ENCODE measurements at places on chromosomes 16 and 17.
A peak's percentile ranks its signal among the peaks of the same experiment; 100 is the strongest.

- DNase-seq = no peak
Measured at GRCh38 chr17:29663155-29663554, 40.4 kb upstream of the CORO6 start.

DNA sequence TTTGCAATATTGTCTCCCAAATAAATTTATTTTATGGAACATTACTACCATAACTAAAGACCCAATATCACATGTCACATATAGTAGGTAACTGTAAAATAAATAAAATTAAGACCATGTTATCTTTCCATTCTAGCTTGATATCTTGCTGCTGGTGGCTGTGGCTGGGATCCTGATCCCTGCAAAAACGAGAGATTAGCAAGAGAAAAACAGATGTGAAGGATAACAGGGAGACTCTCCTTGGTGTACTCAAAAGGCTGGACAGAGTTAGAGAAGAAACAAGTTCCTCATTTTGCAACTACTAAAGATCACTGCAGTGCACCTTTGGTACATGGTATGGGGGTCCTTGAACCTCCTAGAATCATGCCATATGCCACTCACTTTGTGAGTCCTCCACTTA is 49.7 kb downstream of the ARHGAP27 start:
- DNase-seq = peak; percentile 32

- DNase-seq = no peak
Measured at GRCh38 chr16:22764662-22765327, 49.2 kb upstream of the HS3ST2 start.

DNA sequence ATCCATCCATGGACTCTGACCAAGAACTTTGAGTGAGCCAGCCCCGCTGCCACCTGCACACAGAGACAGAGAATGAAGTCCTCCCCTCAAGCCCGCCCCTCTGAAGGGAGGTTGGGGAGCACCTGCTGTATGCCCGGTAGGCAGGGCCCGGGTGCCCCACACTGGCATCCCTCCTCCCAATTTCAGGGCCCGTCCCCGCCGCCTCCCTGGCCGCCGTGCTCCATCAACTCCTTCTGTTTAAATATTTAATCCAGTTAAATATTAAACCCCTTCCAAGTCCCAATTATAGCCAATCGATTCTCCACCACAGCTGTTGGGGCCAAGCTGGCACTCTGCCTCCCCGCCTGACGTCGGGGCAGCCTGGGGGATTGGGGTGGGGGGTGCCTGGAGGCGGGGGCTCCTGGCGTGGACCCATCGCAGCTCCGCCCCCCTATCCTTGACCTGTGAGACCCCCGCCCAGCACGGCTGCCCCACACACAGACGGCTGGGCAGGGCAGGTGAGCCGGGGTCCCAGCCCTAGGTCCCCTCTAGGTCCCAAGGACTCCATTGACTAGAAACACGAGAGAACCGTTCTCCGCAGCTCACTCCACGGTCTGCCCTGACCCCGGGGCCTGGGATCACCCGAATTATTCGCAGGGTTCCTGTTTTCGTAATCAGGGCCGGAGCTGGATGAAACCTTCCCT is 18.0 kb upstream of the CACNA1H start:
- DNase-seq = no peak

DNA sequence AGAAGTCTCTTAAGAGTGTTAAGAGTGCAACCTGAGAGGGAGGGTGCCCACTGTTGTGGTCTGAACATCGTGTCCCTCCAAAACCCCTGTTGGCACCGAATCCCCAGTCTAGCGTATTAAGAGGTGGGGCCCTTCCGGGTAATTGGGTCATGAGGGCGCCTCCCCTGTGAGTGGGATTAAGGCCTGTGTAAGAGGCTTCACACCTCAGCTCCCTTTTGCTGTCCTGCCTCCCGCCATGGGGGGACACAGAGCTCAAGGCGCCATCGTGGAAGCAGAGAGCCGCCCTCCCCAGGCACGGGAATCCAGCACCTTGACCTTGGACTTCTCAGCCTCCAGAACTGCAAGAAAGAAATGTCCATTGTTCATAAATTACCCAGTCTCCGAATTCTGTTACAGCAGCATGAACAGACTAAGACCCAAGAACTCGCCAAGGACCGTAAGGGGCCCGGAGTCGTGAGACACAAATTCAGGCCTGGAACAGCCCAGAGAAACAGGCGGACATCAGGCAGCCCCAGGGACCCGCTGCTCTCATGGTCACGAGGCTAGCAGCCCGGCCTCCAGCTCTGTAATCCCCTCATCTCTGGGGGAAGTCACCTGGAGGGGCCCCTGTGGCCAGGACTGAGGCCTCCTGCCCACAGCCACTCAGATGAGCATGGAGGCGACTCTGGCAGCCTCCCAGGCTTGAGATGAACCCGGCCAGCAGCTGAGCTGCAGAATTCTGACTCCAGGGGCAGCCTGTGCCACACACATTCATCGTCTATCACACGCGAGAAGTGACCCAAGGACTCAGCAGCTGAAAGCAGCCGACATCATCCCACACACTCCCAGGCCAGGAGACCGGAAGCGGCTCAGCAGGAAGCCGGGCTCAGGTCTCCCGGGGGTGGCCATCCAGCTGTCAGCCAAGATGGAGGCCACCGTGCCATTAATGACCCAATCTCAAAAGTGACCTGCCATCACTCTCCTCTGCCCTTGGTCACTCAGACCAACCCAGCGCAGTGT is 12.8 kb upstream of the CHMP6 start:
- no peak for DNase-seq

- DNase-seq = no peak
Measured at GRCh38 chr16:72895951-72896350, 152.0 kb downstream of the ZFHX3 start.

DNA sequence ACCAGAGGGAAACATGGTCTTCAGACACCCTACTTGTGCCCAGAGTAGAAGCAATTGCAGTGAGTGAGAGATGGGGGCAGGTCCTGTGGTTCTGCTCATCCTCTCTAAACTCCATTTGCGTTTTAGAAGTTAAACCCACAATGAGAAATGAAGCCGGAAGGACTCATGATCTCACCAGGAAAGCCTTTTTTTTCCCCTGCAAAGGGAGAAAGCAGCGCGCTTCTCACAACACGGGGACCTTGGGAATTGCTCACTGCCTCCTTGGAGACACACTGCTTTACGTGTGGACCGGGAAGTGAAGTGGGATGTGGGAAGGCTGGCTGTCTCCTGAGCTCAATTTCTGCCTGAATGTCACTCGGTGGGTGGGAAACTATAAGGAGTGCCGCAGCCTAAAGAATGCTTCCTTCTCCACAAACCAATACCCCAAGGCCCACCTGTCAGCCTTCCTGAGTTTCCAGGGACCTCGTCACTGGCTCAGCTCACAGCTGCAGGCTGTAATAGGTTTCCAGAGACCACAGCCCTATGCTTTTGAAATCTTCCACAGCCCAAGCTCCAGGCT is 365.4 kb downstream of the XYLT1 start:
- DNase-seq = no peak

DNA sequence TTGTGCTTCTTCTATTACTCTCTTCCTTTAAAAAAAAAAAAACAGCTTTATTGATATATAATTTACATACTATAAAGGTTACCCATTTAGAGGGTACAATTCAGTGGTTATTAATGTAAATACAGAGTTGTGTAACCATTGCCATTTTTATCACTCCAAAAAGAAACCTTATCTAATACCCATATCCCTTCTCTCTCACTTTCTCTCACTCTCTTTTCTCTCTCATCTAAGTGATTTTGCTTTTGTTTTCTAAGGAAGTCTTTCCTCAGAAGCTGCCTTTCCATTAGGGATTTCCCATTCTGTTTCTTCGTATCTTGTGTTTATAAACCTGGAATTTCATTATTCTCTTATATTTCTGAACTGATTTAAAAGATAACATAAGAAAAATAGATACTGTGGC is 55.5 kb downstream of the NFAT5 start:
- no peak for DNase-seq

DNA sequence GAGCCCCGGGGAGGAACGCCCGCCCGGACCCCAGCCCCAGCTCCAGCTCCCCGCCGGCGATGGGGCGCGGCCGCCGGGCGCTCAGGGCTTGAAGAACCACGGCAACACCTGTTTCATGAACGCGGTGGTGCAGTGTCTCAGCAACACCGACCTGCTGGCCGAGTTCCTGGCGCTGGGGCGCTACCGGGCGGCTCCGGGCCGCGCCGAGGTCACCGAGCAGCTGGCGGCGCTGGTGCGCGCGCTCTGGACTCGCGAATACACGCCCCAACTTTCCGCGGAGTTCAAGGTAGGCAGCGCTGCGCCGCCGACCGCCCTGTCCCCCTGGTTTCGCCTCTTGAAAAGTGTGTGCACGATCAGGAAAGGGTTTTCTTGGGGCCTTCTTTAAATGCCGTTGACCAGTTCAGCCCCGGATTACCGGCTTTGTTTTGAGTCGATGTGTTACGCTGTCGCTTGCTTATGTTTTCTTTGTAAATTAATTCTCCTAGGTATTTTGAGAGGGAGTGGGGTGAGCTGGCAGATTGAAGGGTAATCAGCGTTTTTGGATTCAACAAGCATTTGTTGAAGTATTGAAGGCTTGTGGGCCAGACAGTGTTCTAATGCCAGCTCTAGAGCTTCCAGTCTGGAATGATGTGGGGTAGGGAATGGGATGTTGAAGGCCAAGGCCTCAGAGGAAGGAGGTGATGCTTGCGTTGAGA is 681 bp downstream of the USP43 start:
- DNase-seq = no peak

- peak; percentile 86 for DNase-seq
Measured at GRCh38 chr17:48102798-48103715, 1.8 kb upstream of the CBX1 start.

- no peak for DNase-seq
Measured at GRCh38 chr17:82888583-82889495, 49.0 kb upstream of the ZNF750 start.

DNA sequence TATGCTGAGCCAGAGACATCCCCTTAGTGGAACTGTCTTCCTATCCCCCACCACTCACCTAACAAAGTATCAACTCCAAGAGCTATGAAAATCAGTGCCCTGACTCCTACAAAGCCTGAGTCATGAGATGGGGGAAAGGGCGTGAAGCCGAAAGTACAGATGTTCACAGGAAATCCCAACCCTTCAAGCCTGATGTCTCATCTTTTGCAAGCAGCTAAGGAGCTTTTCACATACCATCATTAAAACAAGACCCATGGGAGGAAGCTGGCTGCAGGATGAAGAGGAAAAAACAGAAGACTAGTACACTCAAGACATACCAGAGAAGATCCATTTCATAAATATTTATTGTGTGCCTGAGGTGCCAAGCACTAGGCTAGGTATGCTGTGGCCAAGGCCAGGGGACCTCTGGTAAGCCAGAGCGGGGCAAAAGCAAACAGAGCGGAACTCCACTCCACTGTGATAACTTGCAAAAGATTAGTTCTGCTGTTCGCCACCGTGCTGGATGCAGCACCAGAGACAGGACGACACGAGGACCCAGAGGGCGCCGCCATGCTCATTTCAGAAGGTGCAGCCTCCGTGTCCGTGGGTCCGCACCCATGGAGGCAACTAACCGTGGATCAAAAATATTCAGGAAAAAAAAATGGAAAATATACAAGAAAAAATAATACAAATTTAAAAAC is 4.5 kb upstream of the MNT start:
- DNase-seq = no peak

- DNase-seq = no peak
Measured at GRCh38 chr17:45648642-45649041, 135.5 kb upstream of the CRHR1 start.

DNA sequence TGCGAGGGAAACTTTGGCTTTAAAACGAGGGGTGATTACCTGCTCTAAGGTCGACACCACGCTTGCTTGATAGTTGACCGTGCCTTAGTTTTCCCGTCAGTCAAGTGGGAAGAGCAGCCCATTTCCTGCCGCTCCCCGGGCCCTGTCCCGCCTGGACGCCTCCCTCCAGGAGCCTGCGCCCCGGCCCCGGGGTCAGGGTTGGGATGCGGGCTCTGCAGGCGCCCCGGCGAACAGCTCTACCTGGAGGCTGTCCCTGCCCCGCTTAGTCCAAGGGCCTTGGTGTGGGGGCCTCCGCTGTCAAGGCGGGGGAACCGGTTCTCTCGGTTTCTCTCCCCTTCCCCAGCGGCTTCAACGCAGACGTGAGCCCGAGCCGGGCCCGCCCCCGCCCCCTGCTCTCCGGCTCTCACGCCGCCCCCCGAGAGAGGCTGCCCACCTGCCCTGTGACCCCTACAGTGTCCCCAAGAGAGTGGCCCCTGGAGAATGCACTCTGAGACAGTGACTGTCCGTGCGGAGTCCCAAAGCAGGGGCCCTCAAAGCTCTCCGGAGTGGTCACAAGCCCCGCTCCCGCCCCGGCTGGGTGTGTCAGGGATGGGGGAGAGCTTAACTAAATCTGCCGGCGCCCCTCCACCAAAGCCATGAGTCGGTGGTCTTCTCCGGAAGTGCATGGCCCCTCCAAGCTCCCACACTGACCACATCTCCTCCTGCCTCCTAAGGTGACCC is 117.4 kb upstream of the SMURF2 start:
- DNase-seq = no peak

DNA sequence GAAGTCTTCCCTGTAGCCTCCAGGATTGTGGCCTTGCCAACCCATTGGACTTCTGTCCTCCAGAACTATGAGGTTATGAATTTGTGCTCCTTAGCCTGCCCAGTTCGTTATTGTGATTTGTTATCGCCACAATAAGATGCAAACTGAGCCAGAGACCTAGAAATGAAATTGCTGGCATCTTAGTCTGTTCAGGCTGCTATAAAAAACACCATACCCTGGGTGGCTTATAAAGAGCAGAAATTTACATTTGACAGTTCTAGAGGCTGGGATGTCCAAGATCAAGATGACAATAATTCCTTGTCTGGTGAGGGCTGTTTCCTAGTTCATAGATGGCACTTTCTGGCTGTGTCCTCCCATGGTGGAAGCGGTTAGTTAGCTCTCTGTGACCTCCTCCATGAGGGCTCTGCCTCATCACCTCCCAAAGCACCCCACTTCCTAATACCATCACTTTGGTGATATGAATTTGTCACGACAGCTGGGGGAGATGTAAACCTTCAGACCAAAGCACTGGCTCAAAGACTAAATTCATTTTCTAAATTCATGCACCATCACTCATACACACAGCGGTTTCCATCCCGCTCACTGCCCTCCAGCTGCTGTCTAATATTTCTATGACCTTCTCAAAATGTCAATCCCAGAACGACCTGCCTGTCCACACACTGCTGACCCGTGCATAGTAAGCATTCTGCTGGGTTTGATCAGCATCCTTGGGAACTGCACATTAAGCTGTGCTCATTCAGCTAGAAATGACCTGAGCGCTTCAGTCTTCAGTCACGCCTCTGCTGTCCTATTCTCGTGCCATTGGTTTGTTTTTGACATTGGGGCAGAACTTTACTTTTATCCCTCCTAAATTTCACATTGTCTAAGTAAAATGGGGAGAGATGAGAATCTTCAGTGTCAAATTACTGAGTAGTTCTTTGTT is 36.6 kb downstream of the GINS3 start:
- DNase-seq = no peak

GRCh38 chr17:63542942-63543821 is 7.1 kb upstream of the DCAF7 start:
- DNase-seq = no peak

DNA sequence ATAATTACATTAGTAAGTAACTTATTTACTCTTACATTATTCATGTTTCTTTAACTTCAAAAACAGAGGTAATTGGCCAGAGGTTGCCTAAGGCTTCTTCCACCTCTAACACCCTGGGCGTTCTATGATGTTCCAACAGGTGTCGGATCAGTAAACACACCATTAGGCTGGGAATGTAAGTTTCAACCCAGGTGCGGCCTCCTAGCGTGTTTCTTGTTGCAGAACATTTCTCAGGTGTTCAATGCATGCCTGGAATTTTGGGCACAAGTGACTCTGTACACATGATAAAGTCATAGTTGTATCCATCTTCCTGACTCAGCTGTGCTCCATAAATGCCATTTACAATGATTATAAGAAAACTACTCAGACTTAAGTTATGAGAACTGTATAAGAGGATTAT is 1.0 kb downstream of the KRTAP2-2 start:
- no peak for DNase-seq

GRCh38 chr16:15830832-15831451 is 25.9 kb downstream of the MYH11 start:
- peak; percentile 78 for DNase-seq

All from MV-4-11 (cell line).